Neural progenitor cell (in vitro differentiated cells): ENCODE measurements at places on chromosomes 6 and 20.

DNA sequence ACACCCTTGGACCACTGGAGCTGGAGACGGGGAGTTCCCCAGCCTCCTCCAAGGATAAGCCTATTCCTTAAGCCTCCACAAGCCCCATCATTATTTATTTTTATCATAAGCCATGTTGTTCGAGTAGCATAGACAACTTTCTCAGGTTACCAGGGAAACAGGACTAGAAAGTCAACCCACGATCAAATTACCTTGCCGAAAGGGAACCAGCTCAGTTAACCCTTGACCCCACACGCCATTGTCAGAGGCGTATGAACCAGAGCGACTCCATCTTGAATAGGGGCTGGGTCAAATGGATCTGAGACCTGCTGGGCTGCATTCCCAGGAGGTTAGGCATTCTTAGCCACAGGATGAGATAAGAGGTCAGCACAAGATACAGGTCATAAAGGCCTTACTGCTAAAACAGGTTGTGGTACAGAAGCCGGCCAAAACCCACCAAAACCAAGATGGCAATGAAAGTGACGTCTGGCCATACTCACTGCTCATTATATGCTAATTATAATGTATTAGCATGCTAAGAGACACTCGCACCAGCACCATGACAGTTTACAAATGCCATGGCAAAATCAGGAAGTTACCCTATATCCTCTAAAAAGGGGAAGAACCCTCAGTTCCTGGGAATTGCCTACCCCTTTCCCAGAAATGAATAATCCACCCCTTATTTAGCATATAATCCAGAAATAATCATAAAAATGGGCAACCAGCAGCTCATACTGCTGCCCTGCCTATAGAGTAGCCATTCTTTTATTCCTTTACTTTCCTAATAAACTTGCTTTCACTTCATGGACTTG is 22.4 kb downstream of the SYNJ2 start:
- DNase-seq, result no peak

DNA sequence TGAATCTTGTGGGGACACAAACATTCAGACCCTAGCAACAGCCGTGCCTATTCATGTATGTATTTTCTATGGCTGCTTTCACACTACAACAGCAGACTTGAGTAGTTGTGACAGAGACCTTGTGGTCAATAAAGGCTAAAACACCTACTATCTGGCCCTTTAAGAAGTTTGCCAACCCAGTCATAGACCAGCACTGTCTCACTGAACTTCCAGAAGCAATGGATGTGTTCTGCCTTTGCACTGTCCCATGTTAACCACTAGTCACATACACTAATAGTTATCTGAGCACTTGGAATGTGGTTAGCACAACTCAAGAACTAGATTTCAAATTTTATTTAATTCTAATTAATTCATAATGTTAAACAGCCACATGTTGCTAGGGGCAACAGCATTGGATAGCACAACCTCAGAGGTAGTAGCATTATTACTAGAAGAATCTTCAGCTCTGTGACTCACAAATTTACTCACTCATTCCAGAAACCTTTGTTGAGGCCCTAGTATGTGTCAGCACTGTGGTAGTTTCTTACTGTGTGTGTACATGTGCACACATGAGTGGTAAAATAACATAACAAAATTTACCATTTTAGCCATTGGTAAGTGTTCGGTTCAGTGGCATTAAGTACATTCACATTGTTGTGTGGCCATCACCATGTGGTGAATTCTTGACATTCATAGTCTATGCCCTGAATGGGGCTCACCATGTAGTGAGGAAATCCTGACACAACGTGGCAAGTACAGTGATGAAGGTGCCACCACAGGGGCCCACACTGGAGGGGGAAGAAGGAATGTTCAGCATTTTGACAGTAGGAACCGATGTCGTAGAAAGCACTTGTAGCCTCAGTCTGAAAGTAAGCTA is 107.3 kb downstream of the CEP57L1 start:
- DNase-seq, result no peak

GRCh38 chr6:72654071-72654621 is 32.3 kb downstream of the KCNQ5 start:
- no peak for DNase-seq

GRCh38 chr6:33073431-33073871 is at the start of gene HLA-DPA1:
Gene HLA-DPA1, minus strand, starts transcription at chr6:33073649.
- DNase-seq, result no peak

DNA sequence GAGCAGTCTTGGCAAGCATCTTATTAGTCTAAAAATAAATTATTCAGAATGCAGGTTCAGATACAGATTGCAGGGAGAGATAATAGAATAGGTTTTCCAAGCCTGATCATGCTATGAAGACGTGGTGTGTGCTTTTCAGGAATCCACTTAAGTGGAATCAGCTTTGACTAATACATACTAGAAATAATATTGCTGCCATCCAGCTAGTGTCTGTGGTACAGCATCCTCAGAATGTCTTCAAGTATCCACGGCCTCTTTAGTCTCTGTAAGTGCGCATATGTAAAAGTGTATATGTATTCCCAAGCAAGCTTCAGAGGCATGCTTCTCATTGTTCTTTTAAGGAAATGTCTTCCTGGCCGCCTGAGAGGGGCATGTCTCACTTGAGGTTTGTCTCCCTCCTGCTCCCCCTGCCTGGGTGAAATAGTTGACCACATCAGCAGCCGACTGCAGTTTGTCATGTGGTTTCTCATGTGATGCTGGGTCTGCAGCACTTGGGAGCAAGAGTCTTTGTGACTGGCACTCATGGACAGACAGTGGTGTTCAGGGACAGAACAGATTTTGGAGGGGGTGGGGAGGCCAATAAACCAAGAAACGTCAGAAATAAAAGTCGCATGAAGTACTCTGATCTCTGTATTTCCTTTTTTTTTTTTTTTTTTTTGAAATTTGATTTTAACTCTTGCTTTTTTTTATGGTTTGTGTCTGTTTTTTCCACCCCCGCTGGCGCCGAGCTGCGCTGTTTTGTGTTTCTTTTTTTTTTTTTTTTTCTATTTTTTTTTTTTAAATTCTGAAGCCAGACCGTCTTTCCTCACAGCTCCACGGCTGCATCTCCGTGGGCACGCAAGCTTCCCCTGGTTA is 150.8 kb downstream of the PRL start:
- no peak for DNase-seq

GRCh38 chr6:69861986-69862385 is 4.4 kb upstream of the COL19A1 start:
- DNase-seq, result no peak

GRCh38 chr6:127939442-127940066 is 38.7 kb upstream of the THEMIS start:
- DNase-seq, result no peak
